ENCODE measurements at places on chromosomes 1 and 21. TPM values are rescaled to one million over a fixed set of nuclear protein-coding genes. Genes with fewer than 3 reads are reported as not detected.

DNA sequence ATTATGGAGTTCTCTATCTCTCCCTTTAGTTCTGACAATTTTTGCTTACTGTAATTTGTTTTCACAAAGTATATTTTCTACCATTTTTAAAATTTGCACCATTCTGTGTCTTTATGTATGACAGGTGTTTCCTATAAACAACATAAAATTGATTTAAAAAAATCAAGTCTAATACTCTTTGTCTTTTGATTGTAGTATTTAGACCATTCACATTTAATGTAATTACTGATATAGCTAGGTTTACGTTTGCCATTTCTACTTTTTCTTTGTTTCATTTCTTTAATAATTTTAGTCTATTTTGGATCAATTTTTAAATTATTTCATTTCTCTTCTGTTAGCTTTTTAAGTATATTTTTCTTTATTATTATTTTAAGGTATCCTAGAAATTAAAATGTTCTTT is 44.4 kb upstream of the LCE5A start:
- DNase-seq: no peak

CACNA1E gene
- total RNA-seq: 0.93 TPM

DNA sequence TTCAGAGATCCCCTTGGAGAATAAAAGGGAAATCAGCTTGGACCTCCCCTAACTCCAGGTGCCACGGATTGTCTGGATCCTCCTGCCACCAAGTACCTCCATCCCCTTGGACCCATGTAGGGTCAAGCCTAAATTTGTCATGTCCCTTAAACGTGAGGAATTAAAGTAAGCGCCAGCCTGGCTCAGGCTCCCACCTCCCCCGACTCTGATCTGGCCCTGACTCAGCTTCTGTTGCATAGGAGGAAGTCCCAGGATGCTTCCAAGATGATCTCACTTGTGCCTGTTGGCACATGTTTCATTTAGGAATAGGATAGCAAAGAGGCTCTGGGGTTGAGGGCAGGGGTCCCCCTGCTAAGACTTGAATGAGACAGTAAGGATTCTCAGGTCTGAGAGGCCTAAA is 231.9 kb upstream of the JUN start:
- DNase-seq: no peak

TTC13 gene
- 22.3 TPM for total RNA-seq

DNA sequence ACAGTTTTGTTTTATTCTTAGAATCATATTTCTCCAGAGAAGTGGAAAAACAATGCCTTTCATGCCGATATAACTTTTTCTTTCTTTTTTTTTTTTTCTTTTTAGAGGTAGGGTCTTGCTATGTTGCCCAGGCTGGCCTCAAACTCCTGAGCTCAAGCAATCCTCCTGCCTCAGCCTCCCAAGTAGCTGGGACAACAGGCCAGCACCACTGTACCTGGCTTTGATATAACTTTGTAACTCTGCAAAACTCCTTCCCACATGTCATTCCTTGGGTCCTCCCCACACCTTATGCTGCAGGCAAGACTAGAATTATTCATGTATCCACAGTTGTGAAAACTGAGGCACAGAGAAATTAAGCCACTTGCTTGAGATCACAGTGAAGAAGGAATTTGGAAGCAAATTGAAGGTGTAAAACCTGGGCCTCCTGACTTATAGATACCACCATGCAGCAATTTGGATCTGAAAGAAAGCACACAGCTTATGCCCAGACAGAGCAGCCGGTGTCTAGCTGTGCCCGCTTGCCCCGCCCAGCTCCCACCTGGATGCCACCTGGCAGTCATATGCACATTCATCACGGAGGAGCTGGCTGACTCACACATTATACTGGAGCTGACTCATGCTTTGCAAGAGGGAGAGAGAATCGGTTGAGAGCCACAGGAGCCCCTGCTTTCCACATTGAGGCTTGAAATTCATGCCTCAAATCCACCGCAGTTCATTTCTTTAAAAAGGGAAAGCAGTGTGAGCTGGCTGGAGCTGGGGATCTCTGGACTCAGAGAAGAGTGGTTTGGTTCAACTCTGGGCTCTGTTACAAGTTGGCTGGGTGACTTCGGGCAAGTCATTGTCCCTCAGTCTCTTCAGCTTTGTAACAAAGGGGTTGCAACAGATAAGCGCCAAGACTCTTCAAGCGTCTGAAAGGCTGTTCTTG is 8.3 kb upstream of the SLC2A1 start:
- no peak for DNase-seq

GREM2 gene
- 0.48 TPM for total RNA-seq

ATF6 gene
- total RNA-seq: 21.0 TPM

TEX38 gene
- total RNA-seq: 0.38 TPM

DNA sequence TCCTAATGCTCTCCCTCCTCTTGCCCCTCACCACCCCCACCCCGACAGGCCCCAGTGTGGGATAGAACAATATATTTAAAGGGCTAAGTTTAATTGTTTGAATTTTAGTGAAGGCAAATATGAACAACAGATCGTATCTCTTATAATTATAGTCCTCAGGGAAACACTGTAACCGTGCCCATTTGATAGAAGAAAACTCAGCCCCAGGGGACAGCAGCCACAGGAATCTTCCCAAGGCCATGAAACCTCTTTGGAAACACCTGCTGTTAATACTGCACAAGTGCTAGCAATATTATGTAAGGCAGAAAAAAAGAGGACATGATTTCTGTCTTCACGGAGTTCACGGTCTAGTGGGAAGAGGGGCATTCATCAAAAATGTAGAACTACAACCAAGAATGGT is 142.2 kb downstream of the URB2 start:
- DNase-seq: no peak

- no peak for DNase-seq
Measured at GRCh38 chr1:99869304-99869703, 19.1 kb downstream of the AGL start.

FCRL4 gene
- total RNA-seq: not detected

C1QC gene
- not detected for total RNA-seq

DNA sequence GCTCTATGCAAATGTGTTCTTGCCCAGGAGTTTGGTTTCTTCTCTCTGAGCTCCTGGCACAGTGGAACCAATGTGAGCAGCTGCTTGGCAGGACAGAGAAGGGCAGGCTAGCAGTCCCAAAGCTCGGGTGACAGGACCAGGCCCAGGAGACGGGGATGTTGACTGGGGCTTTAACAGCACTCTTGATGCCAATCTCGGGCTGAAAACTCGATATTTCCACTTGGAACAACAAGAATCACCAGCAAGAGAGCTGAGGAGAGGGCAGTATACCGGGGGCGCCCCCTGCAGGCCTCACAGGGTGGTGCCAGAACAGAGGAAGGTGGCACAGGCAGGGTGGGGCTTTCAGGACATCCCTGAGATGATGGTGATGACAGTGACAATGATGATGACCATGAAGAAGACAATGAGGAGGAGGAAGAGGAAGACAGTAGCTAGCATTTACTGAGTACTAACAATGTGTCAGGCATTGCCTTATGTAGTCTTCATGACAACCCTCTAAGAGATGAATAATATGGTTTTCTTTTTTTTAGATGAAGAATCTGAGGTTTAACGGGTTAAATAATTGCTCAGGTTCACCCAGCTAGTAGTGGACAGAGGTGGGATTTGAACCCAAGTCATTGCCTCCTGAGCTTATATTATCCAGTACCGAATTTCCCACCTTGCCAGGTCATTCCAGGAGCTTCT is 2.7 kb upstream of the KCNJ9 start:
- no peak for DNase-seq

SERPINC1 gene
- not detected for total RNA-seq

BGLAP gene
- total RNA-seq: 5.8 TPM

DNA sequence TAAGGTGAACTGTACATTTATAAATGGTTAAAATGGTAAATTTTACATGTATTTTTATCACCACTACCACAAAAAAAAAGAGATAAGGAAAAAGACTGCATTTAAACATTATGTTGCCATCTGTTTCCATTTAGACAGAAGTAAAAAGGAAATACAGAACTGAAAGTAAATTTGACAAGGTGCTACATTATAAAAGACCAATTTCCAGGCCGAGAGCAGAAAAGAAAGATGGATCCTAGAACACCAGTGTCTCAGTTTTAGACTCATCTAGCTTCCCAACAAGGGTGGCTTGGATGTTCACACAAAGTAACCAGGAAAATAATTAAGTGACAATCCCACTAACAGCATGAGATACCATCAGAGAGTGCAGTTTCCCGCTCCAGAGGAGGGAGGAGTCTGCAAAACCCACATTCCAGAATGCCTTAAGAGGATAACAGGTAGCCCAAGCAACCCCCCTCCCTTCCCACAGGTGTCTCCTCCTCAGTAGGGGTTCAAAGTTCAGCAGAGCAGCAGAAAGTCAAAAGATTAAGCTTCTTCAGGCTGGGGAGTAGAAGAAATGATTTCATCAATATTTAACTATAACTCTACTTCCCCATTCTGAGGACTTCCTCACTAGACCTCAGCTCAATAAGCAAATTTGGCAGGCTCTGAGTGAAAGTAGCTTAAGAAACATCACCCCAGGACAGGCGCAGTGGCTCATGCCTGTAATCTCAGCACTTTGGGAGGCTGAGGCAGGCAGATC is 11.8 kb downstream of the TPM3 start:
- DNase-seq: no peak

DNA sequence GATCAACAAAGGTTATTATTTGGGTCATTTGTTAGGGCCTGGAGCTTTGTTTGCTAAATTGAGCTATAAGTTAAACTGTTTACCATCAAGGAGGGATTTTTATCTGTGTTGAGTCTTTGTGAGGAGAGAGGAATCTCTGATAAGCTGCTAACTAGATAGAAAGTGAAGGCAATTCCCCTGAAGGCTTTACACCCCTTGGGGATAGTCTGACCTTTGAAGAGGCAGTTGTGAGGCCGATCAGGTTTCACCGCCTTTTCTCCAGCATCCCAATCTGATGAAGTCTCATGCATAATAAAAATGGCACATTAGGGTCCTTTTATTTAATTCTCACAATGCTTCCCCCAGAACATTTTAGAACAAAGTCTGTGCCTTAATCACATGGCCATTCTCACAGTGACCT is 21.8 kb downstream of the C1orf21 start:
- no peak for DNase-seq

DNA sequence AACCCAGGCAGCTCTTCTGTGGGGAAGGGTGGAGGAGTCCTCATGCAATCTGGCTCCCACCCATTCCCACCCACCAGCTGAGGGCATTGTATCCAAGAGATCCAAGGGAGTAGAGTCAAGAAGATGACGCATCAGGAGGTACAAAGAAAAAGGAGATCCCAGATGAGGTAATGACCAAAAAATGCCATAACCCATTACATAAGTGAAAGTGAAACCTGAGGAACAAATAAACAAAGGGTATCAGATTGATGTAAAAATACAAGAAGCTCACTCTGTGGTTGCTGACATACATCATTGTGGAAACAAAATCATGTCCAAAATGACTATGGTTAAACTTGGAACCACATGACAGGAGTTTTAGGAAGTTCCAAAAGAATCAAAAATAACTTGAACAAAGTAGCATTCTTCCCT is 42.5 kb downstream of the CCN1 start:
- DNase-seq: no peak

- peak; percentile 23 for DNase-seq
Measured at GRCh38 chr1:39410915-39411436, 80.5 kb upstream of the BMP8A start.

TRIM62 gene
- total RNA-seq: 7.4 TPM

- DNase-seq: no peak
Measured at GRCh38 chr1:214445831-214446614, 105.4 kb downstream of the PTPN14 start.

C8B gene
- 0.26 TPM for total RNA-seq

Data from progenitor cell of endocrine pancreas (in vitro differentiated cells).